ENCODE measurements at places on chromosomes 11 and 22. TPM values are rescaled to one million over a fixed set of nuclear protein-coding genes. Genes with fewer than 3 reads are reported as not detected.
A peak's percentile ranks its signal among the peaks of the same experiment; 100 is the strongest.

DNA sequence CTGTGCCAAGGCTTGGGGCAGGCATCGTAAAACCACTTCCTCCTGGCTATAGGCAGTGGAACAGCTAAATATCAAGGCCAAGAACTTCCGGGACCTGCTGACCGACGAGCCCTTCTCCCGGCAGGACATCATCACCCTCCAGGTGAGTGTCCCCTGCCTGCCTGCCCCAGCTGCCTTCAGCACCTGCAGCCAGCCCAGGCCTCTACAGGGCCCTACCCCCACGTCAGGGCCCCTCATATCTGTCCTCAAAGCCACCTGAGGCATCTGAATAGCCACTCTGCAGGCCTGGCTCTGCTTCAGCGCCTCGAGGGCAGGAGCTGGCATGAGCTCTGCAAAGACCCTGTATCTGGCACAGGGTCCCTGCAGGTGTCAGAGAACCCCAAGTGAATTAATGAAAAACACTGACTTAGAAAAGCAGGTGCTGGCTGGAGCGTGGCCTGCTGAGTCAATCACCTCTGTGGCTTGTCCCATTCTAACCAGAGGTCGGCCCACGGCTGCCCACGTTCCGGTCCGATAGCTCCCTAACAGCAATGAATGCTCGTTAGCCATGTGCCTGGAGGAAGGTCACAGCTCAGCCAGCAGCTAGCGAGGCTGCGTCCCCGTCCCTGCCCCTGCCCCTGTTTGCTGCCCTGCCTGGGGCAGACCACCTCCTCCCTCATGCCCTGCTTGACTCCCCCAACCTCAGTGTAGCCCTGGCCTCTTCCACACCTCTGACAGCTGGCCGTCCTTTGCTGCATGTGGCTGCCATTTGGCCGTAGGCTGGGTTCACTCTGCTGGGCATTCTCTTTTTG is 16.8 kb downstream of the PPIL2 start:
- no peak for DNase-seq

DNA sequence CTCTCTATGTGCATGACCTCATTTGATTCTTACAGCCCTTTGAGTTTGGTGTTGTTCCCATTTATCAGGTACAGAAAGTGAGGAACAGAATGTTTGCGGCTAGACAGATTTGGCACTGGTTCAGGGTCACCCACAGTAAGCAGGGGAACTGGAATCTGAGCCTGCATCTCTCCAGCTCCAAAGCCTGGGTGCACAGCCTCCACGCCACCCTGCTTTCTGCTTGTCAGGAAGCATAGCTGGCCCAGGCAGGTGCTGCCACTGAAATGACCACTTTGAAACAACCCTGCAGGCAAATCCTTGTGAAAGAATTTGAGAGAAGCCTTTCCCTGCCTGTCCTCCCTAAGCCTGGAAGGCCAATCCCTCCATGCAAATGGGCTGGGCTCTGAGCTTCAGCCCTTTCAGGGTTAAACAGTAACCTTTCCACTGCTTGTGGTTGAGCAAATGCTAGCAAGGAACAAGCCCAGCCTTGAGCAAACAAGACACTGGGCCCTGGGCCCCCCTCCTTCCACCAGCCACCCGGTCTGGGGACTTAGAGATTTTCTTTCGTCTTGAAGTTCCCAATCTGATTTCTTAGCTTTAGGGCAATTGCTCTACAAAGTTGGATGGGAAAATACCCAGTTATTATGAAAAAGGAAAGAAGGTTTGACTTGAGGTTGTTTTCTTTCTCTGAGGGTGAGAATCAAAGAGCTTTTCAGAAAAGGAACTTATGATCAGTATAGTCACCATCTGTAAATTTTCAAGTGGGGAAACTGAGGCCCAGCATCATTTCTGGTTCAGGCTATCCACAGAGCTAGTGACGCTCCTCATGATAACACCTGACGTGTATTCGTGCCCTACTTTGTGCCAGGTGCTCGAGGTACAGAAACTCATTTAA is 19.4 kb downstream of the EHF start:
- peak; percentile 89 for DNase-seq

DNA sequence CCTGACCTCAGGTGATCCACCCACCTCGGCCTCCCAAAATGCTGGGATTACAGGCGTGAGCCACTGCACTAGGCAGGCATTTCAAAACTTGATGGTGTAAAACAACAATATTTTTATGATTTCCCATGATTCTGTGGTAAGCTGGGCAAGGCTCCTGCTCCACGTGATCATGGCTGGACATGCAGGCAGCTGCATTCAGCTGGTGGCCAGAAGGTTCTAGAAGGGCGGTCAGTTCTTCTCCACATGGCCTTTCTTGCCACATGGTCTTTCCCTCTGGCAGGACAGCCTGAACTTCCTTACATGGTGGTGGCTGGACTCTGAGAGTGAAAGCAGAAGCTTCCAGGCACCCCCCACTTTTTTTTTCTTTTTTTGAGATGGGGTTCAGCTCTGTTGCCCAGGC is 9.9 kb upstream of the RASD2 start:
- DNase-seq: no peak

DNA sequence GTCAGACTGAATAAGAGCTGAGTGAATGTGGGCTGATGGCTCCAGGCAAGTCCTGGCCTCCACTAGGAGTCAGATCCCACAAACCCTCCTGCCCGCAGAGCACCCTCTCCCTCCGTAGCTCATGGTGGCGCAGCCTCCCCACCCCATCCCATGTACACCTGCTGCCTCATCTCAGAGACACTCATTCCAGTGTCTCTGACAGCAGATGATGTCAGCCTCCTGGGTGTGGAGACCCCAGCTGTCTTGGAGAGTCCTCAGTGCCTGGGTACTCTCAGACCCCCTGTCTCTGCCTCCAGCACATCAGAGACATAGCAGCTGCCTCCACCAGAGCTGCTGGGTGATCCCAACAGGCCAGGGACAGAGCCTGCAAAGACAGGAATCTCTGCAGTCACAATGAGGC is 9.5 kb downstream of the IGLL5 start:
- peak; percentile 34 for DNase-seq

GRCh38 chr11:67264877-67265632 is 1.2 kb upstream of the GRK2 start:
- peak; percentile 49 for DNase-seq

GRCh38 chr11:69157156-69157821 is 1.6 kb downstream of the SMIM38 start:
- DNase-seq: peak; percentile 70

Gene OLFML1
- 30.6 TPM for total RNA-seq

Gene LDHAL6A
- not detected for total RNA-seq

Gene TCIRG1
- total RNA-seq: 216 TPM

Gene CD3E
- total RNA-seq: 14.5 TPM

Gene USH1C
- total RNA-seq: not detected

Gene HORMAD2
- total RNA-seq: not detected

All from upper lobe of right lung (tissue), 1 donor.